ENCODE measurements at places on chromosomes 7 and 10.

DNA sequence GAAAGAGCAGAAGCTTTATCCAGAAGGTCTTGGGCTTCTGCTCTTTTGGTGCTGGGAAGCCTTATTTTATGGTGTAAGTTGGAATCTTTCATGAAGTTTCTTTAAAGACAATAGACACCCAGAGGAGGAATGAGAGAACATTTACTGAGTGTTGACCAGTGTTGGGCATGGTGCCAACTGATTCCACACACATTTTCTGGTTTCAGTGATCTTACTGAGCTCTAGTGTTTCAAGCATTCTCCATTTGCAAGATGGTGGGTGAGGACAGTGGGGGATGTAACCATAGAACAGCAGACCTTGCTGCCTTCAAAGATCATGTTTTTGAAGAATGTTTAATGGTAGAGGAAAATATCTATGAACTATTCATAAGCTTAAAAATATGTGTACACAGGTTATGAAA is 114.6 kb downstream of the LRMDA start:
- no peak for DNase-seq

DNA sequence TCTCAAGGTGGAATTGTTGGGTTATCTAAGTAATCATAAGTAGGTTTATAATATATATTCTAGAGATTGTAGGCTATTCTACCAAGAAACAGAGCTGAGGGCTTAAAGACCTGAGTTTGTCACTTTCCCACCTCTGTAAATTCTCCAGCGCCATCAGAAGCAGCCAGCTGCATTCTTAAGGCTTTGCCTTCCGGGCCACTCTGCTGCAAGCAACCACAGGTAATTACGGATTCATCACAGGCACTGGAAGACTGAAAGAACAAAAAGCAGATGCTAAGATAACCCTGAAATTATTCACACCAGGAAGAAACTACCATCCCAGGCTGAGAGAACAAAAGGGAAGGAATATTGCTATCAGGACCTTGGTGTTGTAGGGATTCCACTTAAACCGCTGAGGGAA is 137.8 kb upstream of the JCAD start:
- no peak for DNase-seq

GRCh38 chr7:23247046-23247602 is 549 bp downstream of the GPNMB start:
- DNase-seq = no peak

GRCh38 chr7:147857152-147858140 is 733.1 kb upstream of the C7orf33 start:
- DNase-seq = no peak

DNA sequence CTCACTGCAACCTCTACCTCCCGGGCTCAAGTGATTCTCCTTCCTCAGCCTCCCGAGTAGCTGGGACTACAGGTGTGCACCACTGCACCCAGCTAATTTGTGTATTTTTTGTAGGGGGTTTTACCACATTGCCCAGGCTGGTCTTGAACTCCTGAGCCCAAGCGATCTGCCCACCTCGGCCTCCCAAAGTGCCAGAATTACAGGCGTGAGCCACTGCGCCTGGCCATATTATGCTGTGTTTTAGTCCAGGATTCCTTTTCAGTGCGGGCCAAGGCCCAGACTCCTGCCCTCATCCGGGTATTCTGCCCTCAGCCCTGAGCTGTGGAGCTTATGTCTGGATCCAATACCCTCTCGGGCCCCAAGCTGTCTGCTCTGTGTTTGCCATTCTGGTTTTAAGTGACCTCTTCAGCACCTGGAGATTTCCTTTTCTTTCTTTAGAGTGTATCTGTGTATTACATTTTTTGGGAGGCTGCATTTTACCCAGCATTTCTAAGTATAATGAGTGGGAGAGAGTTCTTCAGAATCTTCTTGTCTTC is 114.9 kb downstream of the BUB3 start:
- DNase-seq = no peak

DNA sequence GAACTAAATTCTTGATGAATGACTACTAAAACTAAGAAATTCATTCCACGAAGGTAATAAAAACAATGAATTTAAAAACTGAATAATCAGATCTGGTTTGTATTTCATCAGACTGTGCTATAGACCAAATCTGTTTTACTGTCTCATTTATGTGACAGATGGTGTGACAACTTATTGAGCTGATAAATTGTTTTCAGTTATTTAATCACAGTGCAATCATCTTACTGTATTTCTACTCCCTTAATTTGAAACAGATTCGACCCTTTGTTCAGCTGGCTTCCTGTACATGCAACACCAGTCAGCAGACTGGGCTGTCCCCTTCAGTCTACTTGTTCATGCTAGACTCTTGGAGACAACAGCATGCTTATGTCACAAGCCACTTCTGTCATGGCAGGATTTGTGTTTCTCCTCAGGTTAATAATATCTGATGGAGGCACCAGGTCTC is 150.9 kb downstream of the MBL2 start:
- DNase-seq = no peak

DNA sequence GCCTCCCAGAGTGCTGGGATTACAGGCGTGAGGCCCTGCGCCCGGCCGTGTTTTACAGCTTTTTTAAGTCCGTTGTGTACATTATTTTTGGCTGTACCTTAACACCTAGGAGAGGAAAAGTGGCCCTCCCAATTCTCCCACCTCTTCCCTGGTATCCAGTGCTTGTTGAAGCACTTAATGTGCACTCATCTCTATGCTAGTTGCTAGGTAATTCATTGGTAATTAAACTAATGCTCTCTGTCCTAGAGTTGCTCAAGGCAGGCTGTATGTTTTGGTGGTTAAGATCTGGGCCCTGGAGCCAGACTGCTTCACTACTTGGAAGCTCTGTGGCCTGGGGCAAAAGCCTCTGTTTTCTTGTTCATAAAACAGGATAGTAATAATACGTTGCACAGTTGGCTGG is 19.6 kb downstream of the AVPI1 start:
- no peak for DNase-seq

DNA sequence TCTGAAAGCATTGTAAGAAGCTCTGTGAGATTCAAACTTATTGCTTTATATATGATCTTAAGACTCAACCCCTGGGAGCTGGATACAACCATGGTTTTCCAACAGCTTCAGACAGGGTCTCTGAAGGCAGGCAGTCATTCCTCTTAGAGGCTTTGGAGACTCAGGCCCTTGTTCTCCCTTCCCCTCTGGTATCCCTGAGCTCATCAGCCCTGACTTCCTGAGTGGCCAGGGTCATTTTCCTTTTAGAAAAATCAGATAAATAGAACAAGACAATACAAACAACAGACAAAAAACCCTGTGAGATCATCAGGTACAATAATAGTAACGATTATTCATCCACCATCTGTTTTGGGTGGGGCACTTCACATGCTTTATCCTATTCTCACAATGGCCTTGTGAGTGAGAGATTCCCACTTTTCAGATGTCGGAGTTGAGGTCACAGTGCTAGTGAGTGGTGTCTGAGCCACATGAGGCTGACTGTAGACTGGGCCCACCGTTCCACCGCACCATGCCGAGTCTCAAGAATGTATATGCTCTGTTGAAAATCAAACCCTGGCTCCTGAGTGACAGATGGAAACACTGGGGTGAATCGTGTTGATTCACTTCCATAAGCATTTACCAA is 144.2 kb downstream of the CXCL12 start:
- DNase-seq = no peak

GRCh38 chr10:4569151-4569550 is 256.9 kb upstream of the AKR1E2 start:
- no peak for DNase-seq

DNA sequence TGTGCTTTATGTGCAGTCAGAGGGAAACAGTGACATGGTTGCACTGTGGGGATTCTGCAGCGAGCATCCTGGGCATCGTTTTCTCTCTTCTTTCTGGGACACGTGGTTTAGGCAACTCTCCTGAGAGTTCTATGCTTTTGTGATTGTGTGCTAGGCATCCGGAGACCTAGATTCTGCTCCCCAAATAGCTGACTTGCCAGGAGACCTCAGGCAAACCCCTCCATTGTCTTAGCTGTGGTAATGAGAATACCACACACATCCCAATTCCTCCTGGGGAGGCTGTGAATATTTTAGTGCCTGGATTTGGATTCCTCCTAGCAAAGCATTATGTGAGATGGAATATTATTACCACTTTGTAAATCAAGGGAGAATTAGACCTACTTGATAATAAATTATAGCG is 611.9 kb upstream of the C7orf33 start:
- DNase-seq = no peak

DNA sequence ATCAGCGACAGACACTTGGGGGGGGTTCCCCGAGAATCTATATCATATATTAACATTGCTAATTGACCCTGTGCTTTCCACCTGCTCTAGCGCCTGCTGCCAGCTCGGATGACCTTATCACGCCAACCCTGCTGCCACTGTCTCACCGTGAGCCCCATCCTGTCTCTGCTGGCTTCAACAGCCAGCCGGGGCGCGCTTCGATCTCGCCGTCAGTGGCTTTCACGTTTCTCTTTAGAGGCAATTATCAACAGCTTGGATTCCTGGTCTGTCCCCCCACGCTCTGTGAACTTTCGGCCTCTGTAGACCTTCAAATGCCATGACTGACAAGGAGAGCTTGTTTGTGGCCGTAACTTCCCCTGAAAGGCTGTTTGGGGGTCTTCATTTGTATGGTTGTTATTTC is 123.0 kb downstream of the EBF3 start:
- no peak for DNase-seq

GRCh38 chr7:47777531-47778152 is 170.6 kb downstream of the PKD1L1 start:
- no peak for DNase-seq

- no peak for DNase-seq
Observed at GRCh38 chr7:25583621-25584020, 355.3 kb upstream of the NPVF start.

DNA sequence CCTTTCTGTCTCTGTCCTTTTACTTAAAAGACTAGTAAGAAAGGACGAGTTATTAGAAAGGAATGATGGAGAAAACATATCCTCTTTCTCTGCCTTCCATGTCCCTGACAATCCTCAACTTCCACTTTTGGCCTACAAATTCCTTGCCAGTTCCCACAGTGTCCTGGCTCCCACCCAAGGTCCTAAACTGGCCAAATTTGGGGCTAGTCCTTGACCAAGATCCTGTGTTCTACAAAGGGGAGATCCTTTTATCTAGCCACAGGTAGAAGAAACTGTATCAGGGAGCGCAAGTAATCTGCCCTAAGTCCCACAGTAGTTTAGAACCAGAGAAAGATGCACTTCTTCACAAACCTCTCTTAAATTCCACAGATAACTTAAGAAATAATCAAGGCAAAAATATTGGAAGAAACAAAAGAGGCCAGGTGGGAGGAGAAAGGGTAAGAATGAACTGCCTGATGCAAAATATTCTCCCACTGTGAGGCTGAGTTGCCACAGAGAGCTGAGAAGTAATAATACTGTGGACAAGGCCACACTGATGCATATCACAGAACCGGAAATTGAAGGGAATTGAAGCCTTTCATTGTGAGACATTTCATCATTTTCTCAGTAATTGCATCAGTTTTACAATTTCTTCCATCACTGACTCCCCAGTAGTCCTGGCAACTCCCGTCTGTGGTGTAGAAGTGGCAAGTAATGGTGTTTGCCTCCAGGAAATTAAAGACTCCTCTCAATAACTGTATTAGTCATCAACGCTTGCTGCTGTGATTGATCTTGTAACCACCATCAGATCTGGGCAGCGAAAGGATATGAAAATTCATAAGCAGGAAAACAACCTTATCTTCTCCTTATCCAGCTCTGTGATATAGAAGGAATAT is 47.2 kb downstream of the DNAJC12 start:
- no peak for DNase-seq

DNA sequence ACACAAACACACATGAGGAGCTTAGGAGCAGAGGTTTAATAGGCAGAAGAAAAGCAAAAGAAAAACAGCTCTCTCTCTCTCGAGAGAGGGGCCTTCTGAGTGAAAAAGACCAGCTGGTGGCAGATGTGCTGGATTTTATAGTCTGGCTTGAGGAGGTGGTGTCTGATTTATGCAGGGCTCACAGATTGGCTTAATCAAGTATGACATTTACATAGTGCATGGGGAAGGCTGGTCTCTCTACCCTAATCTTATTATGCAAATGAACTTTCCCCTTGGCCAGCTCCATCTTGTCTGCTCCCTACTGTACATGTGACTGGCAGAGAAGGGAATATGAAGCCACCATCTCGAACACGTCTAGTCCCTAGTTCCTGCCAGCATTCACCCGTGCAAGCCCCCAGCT is 219.5 kb upstream of the ZNF804B start:
- peak; percentile 15 for DNase-seq

DNA sequence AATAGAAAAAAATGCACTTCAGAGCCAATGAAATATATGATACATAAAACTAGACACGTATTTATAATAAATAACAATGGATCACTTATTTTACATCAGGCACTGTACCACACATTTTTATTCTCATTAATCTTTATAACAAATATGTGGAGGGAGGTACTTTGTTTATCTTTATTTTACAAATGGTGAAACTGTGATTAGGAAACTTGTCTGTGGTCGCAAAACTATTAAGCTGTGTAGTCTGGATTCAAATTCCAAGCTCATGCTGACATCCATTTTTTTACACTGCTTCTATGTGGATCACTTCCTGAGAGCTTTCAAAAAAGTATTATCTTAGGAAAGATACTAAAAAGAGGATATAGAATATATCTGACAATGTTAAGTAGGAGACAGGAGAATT is 978.6 kb downstream of the SORCS1 start:
- no peak for DNase-seq

DNA sequence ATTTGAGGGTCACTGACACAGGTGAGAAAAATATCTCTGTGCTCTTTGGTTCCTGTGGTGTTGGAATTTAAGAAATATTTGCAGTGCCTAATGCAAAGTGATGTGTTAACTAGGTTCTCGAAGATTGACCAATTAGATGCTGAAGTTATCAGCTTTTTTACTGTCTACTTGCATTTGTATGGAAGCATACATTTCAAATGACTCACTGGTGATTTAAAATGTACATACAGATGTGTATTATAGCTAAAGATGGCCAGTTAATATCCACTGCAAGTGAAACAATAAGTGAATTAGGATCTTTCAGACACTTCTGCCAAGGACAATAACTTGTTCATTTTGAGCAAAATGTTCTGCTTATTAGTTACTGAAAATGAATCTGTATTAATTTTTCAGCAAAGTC is 205.0 kb downstream of the FANK1 start:
- no peak for DNase-seq

GRCh38 chr10:128071417-128071782 is 54.8 kb downstream of the MKI67 start:
- DNase-seq = no peak

- no peak for DNase-seq
Observed at GRCh38 chr10:85647741-85648140, 718.9 kb downstream of the GRID1 start.

GRCh38 chr7:26443751-26444150 is 152.1 kb downstream of the SNX10 start:
- DNase-seq = no peak

Measured in WERI-Rb-1 (cell line).